ENCODE measurements at places on chromosomes 3 and 15.

DNA sequence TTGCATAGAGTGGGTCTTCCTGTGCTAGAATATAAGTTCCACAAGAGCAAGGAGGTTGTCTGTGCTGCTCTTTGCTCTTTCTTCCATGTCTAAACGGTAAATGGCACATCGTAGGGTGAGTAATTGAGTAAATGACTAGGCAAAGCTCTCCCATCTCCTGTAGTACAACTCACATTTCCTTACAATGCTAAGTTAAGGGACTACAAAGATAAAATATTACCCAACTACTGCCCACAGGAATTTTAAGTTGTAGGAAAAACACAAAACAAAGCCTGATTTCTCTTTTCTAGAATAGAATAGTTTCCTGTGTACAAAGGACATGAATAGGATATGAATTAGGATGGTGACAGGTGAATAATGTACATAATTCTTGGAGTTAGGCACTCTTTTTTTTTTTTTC, 19.9 kb upstream of the LRIG1 start:
- DNase-seq = no peak

DNA sequence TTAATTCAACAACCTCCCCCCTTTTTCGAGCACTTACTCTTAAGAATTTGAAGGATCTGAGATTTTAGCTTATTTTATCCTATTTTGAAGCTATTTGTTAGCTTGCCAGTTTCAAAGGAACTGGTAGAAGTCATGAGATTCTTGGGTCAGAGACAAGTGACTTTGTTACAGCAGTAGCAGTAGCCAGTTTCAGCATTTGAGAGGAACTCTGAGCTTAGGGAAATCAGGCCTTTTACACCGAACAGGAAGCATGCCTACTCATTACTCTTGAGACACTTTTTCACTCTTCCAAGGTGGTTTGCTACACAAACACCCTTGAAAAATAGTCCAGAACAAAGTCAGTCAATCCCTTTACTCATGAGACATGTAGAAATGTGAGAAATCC, 24.5 kb upstream of the TM4SF1 start:
- no peak for DNase-seq

- DNase-seq = no peak
Observed at GRCh38 chr15:59205839-59206622, 612 bp upstream of the LDHAL6B start.

GRCh38 chr3:129614927-129615363, 8.5 kb upstream of the PLXND1 start:
- no peak for DNase-seq

- DNase-seq = no peak
Observed at GRCh38 chr3:71372241-71372768, 211.2 kb downstream of the FOXP1 start.

DNA sequence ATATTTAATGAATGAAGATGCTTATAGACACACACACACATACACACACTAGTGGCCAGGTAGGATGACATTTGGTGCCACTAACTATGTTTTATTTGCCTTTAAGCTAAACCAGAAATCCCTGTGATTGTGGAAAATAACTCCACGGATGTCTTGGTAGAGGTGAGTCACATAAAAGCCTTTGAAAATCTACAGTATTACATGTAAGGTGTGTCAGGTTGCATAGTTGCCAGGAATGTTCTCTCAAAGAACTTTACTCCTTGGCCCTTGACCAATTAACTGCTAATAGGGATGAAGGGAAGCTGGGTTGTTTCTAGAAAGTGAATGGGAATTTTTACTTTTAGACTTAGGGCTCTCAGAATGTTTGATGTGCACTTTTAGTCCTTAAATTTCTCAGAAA, 9.9 kb downstream of the ZBED2 start:
- DNase-seq = no peak

DNA sequence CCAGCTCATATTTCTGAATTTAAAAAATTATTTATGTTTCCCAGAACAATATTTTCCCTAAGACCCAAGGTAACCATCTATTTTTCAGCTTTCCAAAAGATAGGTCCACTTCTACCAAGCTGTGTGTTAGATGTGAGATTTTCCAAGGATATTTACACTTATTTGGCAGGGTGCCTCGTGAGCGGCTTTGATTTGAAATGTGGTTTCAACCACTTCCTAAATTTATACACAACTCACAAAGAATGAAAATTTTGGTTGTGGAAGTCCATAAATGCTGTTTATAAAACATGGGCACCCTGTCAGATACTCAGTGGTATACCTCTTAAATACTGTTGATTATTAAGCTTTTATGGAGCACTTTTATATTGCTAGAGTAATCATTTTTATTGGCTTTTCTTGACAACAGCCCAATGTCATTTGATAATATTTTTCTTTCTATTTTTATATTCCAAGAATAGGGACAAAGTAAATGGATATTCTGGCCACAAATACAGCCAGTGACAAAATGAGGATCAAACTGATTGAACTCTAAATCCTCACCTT, 57.6 kb downstream of the GAP43 start:
- peak; percentile 11 for DNase-seq

DNA sequence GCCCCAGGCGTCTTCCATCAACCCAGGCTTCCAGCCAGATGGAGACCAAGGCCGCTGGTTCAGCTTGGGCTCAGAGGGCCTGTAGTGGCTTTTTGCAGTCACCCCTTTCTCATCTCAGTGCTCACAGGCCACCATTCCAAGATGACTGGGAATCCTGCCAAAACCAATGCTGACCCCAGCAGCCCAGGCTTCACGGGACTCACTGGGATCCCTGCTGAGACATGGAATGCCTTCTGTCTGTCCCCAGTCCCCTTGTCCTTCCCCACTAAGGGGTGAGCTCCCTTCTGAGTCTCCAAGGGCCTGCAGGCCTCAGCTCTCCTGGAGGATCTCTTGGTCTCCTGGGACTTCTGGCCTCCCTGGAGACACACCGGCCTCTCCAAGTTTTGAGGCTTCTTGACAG, 77.4 kb upstream of the SEC13 start:
- no peak for DNase-seq

GRCh38 chr3:50241713-50242380, 5.8 kb downstream of the GNAI2 start:
- DNase-seq = no peak

- no peak for DNase-seq
Observed at GRCh38 chr3:98038876-98039275, 3.8 kb upstream of the GABRR3 start.

GRCh38 chr15:92683511-92683834, 27.9 kb upstream of the FAM174B start:
- peak; percentile 7 for DNase-seq

DNA sequence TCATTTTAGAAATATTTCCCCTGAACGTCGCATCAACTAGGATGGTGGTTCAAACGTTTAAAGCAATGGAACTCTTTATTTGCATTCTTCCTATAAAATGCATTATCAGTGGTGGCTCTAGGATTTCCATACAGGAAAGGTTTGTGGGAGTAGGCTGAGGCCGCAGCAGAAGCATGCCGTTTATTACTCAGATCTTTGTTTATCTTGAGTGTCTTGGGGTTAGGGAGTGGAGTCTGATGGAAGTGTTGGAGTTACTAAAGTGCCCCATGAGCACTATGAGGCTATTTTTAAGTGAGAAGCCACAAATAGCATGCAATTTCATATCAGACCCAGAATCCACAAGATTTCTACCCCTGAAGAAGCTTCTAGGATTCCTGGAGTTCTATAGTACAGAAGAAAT, 26.2 kb downstream of the ATOSA start:
- DNase-seq = peak; percentile 28

DNA sequence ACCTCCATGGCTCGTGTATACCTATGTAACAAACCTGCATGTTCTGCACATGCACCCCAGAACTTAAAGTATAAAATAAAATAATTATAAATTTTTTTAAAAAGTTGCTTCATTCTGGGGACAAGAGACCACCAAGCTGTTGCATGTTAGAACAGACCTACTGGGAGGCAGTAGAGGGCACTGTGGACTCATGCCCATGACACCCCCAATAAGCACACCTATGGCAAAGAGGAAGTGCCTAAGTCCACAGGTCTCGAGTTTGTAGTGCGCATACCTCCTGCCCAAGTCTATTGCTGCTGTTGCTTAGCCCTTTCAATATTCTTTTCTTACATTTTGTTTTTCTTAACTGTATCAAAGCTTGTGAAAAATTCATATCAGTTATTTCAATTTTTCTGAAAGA, 267.9 kb upstream of the THBS1 start:
- peak; percentile 72 for DNase-seq

GRCh38 chr3:11212784-11213183, 58.5 kb downstream of the HRH1 start:
- no peak for DNase-seq

- no peak for DNase-seq
Observed at GRCh38 chr3:171508676-171509075, 48.5 kb upstream of the TNIK start.

- DNase-seq = no peak
Observed at GRCh38 chr15:32657198-32657883, 15.8 kb downstream of the SCG5 start.

- DNase-seq = peak; percentile 53
Observed at GRCh38 chr15:91311986-91312385, 211.9 kb downstream of the SV2B start.

GRCh38 chr3:131388490-131388799, 6.9 kb downstream of the NUDT16 start:
- no peak for DNase-seq

- no peak for DNase-seq
Observed at GRCh38 chr15:62649793-62650420, 392.6 kb upstream of the TPM1 start.

GRCh38 chr15:97884513-97885131, 75.9 kb upstream of the ARRDC4 start:
- no peak for DNase-seq

- DNase-seq = no peak
Observed at GRCh38 chr15:71154607-71155200, 39.4 kb downstream of the THSD4 start.

DNA sequence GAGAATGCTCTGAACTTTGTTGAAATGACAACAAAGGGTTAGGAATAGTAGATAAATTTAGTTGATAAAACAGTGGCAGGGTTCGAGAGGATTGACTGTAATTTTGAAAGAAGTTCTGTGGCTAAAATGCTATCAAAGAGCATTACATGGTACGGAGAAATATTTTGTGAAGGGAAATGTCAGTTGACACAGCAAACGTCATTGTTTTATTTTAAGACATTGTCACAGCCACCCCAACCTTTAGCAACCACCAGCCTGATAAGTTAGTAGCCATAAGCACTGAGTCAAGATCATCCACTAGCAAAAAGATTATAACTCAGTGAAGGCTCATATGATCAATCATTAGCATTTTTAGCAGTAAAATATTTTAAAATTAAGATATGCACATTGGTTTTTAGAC, 8.7 kb upstream of the ST3GAL6 start:
- no peak for DNase-seq

- peak; percentile 34 for DNase-seq
Observed at GRCh38 chr3:37660782-37661181, 200.9 kb upstream of the CTDSPL start.

DNA sequence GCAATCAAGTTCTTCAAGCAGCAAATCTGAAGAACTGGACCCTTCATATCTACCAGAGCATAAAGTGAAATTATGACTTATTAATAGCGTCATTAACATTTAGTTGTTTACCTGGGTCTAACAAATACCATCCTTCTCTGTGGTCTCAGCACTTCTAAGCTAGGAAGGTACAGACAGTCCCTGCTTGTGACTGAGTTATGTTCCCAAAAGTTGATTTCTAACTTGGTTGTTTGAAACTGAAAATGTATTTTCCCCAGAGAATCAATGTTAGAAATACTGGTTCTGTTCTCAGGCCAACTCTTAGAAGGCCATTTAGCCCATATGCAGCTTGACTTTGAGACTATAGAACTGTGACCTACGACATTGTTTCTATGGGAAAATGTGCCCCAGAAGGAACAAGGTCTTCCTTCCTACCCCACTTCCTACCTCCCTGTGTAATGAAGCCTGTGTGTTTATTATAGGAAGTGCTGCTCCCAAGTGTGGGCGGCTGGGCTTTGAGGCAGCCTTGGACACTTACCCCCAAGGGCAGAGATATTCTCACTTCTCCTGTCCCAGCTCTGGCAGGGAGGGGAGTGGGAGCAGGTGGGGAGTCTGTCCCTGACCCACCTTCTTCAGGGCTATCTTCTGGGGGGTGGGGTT, 12.2 kb upstream of the MAPK6 start:
- DNase-seq = no peak

DNA sequence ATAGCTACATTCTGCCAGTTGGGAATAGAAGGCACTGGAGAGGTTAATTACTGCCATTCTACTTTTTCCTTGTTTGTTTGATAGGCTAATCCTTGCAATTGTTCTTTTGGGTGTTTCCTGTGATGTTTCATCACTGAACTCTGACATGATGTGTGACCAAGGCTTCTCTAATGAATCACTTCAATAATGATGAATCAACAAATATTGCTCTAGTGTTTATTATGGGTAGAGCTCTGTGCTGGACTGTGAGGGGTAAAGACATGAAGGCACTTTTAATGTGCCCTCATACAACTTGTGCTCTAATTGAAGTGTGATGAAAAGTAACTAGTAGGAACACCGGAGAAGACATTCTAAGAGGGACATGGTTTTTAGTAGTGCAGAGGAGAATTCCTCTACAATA, 233.6 kb downstream of the WDR72 start:
- no peak for DNase-seq

- peak; percentile 58 for DNase-seq
Observed at GRCh38 chr3:11155341-11156025, 1.2 kb downstream of the HRH1 start.

- no peak for DNase-seq
Observed at GRCh38 chr3:59288951-59289350, 239.1 kb upstream of the CFAP20DC start.

- DNase-seq = peak; percentile 66
Observed at GRCh38 chr3:48299746-48300712, 33.4 kb downstream of the SPINK8 start.

DNA sequence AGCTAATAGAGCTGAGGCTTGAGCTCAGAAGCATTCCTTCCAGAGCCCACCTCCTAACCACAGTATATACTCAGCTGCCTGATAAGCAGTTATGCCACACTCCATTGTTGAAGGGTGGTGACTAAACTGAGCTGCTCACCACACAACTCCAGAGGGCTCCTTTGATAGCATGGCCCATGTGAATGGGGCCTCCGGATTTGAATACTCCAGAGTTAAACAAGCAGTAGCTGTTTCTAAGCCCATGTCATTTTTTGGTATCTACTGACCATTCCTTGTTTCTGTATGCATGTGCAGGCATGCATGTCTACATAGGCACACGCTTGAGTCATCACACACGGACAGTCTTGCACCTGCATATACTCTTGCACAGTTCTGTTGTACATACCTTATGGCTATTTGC, 28.9 kb downstream of the IGSF10 start:
- DNase-seq = no peak

GRCh38 chr15:58527573-58528187, 95.9 kb downstream of the LIPC start:
- no peak for DNase-seq

DNA sequence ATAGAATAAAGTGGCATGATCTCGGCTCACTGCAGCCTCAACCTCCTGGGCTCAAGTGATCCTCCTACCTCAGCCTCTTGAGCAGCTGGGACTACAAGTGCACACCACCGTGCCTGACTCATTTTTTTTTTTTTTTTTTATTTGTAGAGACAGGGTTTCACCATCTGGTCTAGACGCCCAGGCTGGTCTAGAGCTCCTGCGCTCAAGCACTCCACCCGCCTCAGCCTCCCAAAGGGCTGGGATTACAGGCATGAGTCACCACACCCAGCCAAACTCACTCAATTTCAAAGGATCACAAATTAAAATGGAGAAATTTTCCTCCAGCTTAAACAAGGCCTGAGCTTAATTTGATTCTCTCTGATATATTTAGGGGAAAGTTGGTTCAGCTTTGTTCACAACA, 27.3 kb upstream of the NMB start:
- peak; percentile 31 for DNase-seq

All from KBM-7 (cell line).